Placental pericyte (primary cell): ENCODE measurements at places on chromosomes 12 and 14. TPM values are rescaled to one million over a fixed set of nuclear protein-coding genes. Genes with fewer than 3 reads are reported as not detected.

SIX1 gene
- total RNA-seq, result 0.57 TPM in 1 of 2 replicates, not detected in the other

PPTC7 gene
- 8.1 and 13.6 TPM in 2 replicates for total RNA-seq

KRT2 gene
- not detected in 2 replicates for total RNA-seq

CLEC4A gene
- total RNA-seq, result 0.22 and 0.29 TPM in 2 replicates

SIRT4 gene
- 0.66 and 0.86 TPM in 2 replicates for total RNA-seq

TAS2R14 gene
- total RNA-seq, result 3.3 and 4.4 TPM in 2 replicates

PIP4P1 gene
- total RNA-seq, result 24.3 and 43.5 TPM in 2 replicates

TRPV4 gene
- 0.44 and 0.57 TPM in 2 replicates for total RNA-seq

SERPINA4 gene
- total RNA-seq, result not detected in 2 replicates

TAS2R7 gene
- total RNA-seq, result not detected in 2 replicates

DDN gene
- total RNA-seq, result 0.14 TPM in 1 of 2 replicates, not detected in the other

PRB3 gene
- not detected in 2 replicates for total RNA-seq

RARG gene
- 18.2 and 23.9 TPM in 2 replicates for total RNA-seq
